ENCODE measurements at places on chromosomes 6 and 20. TPM values are rescaled to one million over a fixed set of nuclear protein-coding genes. Genes with fewer than 3 reads are reported as not detected.

- no peak for DNase-seq
- H3K27ac ChIP-seq: no peak overlapping the region
- H3K27me3 ChIP-seq: no peaks in the 10 kb centered on the region
- H3K4me1 ChIP-seq: peaks cover 58% of the 10 kb centered on the region
- peaks cover 17% of the 10 kb centered on the region for H3K36me3 ChIP-seq
Observed at GRCh38 chr6:16496210-16496609, 257.8 kb downstream of the GMPR start.

- H3K27me3 ChIP-seq: no peaks in the 10 kb centered on the region
- DNase-seq: no peak
- H3K4me3 ChIP-seq: no peak overlapping the region
- H3K27ac ChIP-seq: no peak overlapping the region
- no peaks in the 10 kb centered on the region for H3K36me3 ChIP-seq
Observed at GRCh38 chr6:130307752-130308361, 58.0 kb upstream of the TMEM200A start.

GRCh38 chr20:21681922-21682318 lies 23.5 kb upstream of the PAX1 start:
- H3K27ac ChIP-seq: no peak overlapping the region
- no peak overlapping the region for H3K4me3 ChIP-seq
- no peaks in the 10 kb centered on the region for H3K27me3 ChIP-seq
- DNase-seq: no peak
- H3K36me3 ChIP-seq: no peaks in the 10 kb centered on the region

- H3K27ac ChIP-seq: no peak overlapping the region
- no peaks in the 10 kb centered on the region for H3K4me1 ChIP-seq
- H3K27me3 ChIP-seq: no peaks in the 10 kb centered on the region
Observed at GRCh38 chr20:8718279-8718678, 350.6 kb upstream of the PLCB4 start.

GRCh38 chr6:7647504-7647903 lies 57.5 kb downstream of the SNRNP48 start:
- H3K4me3 ChIP-seq: no peak overlapping the region
- H3K36me3 ChIP-seq: no peaks in the 10 kb centered on the region
- no peak overlapping the region for H3K27ac ChIP-seq

GRCh38 chr6:167121335-167121841 lies 1.5 kb upstream of the CCR6 start:
- no peaks in the 10 kb centered on the region for H3K36me3 ChIP-seq
- peak overlapping the region; percentile 28 for H3K4me3 ChIP-seq
- peak overlapping the region; percentile 77 for H3K27ac ChIP-seq
- DNase-seq: no peak

- H3K36me3 ChIP-seq: no peaks in the 10 kb centered on the region
- H3K27me3 ChIP-seq: peaks cover 12% of the 10 kb centered on the region
- H3K27ac ChIP-seq: no peak overlapping the region
- H3K4me1 ChIP-seq: no peaks in the 10 kb centered on the region
- DNase-seq: no peak
Observed at GRCh38 chr20:774660-775057, 6.4 kb upstream of the SLC52A3 start.

Gene TMEM181
- total RNA-seq: 10.0 TPM
